Trophoblast cell (in vitro differentiated cells and primary cell): ENCODE measurements at places on chromosomes 13 and 19.

GRCh38 chr13:27404680-27405079 lies 19.7 kb upstream of the GTF3A start:
- no peak for DNase-seq

- no peak for DNase-seq
Measured at GRCh38 chr13:112983042-112983305, 14.0 kb downstream of the MCF2L start.

GRCh38 chr19:14871619-14872230 lies 14.2 kb downstream of the OR7A17 start:
- DNase-seq, result peak; percentile 78

DNA sequence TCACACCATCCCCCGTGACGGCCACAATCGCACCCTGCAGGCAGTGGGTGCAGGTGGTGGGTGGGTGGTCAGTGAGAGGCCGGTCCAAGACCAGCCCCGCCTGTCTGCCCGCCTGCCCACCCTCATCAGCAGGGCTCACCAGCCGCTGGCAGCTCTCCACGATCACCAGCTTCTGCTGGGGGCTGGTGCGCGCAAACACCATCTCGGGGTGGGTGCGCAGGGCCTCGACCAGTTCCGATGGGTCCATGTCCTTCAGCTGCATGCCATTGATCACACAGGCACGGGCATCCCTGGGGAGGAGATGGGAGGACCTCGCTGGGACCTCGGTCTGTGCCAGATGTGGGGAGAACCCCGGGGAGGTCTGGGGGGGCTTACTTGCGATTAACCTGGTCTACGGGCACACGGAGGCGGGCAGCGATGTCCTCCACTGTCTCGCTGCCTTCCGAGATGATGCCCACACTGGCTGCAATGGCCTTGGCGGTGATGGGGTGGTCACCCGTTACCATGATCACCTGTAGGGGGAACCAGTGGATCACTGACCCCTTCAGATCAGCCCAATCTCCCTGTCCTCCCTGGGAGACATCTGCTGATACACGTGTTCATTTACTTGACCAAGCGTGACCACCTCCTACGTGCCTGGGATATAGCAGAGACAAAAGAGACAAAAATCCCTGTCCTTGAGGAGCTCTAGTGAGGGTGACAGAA lies 8.0 kb downstream of the ATP4A start:
- DNase-seq, result no peak

- no peak for DNase-seq
Measured at GRCh38 chr19:28726533-28727479, 486.1 kb downstream of the UQCRFS1 start.
